EH (cell line): ENCODE measurements at places on chromosomes 12 and 14.

GRCh38 chr12:106113042-106113441, 25.7 kb downstream of the NUAK1 start:
- DNase-seq = peak; percentile 79

DNA sequence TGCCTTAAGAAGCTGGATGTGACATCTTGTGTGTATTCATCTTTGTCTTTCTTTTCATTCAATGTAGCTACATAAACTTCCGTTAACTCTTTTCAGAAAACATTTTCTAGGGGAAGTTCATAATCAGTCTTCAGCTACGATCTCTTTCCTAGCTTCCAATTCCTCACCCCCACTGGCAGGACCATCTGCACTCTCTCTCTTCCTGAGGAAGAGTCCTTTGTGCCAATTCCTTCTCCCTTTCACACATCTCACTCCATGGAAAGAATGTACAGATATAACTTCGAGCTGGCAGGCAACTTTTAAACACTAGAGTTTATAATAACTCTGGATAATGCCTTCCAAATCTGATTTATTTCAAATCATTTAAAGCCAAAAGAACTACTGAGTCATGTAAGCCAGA, 495.7 kb downstream of the GALC start:
- no peak for DNase-seq

- DNase-seq = no peak
These were observed 356.2 kb downstream of the SNAPC1 start for GRCh38 chr14:62118461-62118860.

GRCh38 chr12:40953076-40953475, 235.0 kb upstream of the PDZRN4 start:
- DNase-seq = no peak

GRCh38 chr12:22118238-22118790, 72.3 kb downstream of the CMAS start:
- DNase-seq = no peak

- no peak for DNase-seq
These were observed 29.1 kb downstream of the SLC39A9 start for GRCh38 chr14:69427596-69427995.

DNA sequence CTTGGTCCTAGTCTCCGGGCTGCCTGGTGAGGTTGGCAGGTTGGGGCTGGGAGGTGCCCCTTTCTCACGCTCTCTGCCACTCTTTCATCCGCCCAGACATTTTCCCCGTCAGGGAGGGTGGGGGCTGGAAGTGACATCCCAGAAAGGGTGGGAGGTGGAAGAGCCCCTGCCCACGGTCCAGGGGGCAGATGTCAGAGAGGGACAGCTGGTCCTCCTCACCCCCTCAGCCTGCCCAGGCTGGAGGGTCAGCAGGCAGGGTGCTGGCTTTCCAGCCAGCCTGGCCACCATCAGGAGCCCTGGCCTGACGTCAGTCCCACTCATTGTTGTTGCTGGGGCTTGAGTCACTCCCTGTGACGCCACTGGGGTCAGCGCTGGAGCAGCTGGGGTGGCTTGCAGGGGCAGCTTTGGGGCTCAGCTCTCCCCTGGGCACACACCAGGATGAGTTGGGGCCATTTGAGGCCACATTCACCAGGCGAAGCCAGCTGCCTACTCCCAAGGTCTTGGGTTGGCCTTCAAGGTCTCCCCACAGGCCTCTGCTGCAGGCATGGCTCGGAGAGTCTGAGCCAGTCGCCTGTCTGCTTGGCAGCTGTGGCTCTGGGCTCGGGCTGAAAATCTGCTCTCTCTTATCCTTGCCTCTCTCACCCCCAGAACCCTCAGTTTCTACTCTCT, 5.7 kb upstream of the ATG101 start:
- DNase-seq = peak; percentile 85

GRCh38 chr14:24701062-24701461, 67.1 kb upstream of the GZMB start:
- DNase-seq = no peak

- DNase-seq = no peak
These were observed 226.9 kb downstream of the LRRK2 start for GRCh38 chr12:40451661-40452060.

GRCh38 chr14:71060274-71060673, 153.0 kb downstream of the PCNX1 start:
- DNase-seq = peak; percentile 25

- no peak for DNase-seq
These were observed 35.2 kb downstream of the PIWIL1 start for GRCh38 chr12:130372936-130373335.

- DNase-seq = no peak
These were observed 108.7 kb upstream of the SLC38A4 start for GRCh38 chr12:46934374-46935111.

DNA sequence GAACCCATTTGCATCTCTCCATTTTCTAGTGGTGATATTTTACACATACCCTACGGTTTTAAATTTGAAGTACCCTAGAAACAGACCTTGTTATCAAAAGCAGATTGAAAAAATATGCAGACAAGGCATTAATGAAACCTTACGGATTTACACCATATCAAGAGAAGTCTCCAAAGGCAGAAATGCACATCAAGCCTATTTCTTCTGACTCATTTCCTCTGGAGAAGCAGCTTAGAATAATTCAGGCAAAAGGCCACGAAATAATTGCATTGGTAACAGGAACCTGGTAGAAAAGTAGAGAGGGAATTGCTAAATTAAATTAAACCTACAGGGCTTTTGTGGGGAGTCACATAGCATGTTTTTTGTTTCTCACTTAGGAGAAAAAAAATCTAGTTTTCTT, 34.7 kb downstream of the KICS2 start:
- DNase-seq = peak; percentile 82

DNA sequence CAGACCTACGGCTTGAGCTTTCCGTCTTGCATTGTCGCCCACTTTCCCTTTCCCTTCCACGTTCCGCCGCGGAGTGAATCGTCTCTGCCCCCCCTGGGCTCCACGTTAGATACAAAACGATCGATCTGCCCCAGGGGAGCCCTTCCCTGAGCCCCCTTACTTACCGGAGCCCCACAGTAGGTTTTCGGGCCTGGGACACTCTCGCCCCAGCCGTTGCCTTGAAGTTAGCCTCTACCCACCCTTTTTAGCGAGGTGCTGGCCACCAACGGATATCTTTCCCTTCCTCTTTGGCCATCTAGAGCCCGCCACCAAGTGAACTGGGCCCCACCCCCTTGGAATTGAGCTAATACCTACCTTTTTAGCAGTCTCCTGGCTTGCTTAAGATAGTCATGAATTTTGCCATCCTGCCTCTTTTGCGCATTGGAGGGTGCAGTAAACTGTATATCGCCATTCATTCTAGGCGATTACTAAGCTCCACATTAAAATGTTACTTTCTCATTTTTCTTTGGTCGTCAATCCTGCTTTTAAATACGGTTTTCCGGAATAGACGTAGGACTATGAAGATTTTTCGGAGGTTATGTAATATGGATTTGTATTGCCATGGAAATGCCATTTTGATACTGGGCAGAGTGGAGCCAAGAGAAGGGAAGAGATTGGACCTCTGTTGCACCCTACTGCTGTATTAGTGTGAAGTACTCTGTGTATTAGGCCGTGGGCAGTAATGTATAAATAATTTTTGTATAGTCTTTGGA, 764 bp downstream of the RBM25 start:
- DNase-seq = peak; percentile 50

GRCh38 chr12:55720894-55721444, 776 bp downstream of the RDH5 start:
- DNase-seq = peak; percentile 97

DNA sequence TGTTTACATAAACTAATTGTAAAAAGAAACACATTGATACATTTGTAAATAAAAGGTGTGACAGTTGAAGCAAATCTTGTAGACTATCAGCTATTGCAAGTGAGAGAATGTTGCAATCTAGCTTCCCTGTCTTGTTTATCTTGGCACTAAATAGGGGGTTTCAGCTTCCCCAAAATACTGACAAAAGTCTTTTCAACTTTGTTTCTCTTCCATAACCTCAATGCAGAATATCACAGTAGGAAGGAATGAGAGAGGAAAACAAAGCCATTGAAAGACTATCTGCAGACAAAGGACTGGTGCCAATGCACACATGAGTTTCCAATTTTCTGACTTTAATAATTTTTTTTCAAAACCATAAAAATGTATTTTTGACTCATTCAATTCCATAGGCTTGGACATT, 886.2 kb upstream of the MGAT4C start:
- no peak for DNase-seq

DNA sequence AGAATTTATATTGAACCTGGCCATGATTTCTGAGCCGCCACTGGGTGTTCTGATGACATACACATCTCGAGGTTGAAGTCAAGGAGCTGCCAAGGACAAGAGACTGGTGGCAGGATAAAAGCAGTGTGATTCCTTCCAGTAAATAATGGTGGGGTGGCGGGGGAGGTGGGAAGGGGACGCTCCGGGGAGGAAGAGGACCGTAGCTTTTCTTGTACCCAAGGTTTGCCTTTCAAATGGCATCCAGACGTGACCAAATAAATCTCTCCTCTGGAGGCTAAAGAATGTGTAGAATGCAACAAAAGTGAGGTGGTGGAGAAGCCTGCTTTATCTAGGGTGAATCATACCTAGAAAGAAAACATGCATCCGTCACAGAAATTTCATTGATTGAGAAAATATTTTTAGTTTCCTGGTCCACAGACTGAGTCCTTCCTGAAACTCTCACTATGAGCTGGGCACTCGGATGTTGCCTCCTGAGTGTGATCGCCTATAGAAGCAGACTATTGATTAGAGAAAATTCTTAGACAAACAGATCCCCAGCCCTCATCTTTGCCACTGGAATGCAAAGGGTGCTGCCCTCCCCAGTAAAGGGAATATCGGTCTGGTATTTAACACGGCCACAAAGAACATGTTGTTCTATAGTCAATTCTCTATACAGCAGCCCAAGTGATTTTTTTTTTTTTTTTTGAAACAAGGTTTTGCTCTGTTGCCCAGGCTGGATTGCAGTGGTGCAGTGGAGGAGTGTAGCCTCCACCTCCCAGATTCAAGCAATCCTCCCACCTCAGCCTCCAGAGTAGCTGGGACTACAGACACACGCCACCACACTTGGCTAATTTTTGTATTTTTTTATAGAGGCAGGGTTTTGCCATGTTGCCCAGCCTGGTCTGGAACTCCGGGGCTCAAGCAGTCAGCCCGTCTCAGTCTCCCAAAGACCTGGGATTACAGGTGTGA, 112.1 kb downstream of the DPF3 start:
- DNase-seq = peak; percentile 89

DNA sequence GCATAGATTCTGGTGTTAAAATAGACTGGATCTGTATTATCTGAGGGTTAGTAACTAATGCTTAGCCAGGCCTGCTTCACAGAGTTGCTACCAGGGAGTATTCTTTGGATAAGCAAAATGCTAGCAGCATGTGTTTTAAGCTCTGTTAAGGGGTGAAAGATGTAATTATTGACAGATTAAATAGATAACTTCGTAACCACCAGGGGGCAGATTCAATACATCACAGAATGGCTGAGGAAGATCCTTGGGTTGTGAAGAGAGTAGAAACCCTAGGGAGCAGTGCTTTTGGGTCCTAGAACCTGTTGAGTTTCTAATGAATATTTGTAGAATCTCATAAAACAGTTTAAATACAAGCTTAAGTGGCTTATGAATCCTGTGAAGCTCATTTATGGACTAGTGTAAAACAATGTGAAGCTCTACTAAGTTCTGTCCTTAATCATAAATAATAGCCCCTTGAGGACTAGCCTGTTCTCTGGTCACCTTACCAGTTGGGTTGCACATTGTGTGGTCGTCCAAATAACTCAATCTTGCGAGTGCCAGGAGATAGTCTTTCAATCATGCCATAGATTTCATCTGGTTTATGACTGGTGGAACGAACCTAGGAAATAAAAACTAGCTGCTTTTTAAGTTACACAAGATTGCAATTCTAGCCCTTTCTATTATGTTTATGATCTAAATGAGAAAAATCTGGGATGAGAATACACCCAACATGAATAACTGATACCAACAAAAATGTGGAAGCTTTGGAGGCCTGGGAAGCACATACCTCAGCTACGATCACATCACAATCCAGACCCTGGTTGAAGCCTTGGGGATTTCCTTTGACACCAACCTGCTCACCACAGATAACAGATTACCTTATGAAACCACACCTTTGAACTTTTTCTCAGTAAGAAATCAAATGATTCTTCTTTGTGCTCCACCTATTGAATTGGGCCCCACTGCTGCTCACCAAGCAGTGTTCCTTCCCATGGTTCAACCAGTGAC, 12.3 kb downstream of the METTL3 start:
- DNase-seq = peak; percentile 58

DNA sequence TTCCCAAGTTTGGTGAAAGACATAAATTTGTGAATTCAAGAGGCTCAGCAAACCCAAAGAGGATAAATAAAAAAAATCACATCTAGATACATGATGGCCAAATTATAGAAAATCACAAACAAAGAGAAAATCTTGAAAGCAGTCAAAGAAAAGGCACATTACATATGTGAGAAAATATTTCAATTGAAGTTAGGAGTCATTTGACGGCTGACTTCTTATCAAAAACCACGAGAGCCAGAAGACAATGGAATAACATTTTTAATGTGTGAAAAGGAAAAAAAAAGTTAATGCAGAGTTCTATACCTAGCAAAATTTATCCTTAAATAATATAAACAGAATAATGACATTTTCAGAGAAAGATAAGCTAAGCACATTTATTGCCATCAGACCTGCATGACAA, 307.0 kb downstream of the C12orf75 start:
- DNase-seq = no peak

GRCh38 chr12:96677363-96677762, 188.0 kb downstream of the CFAP54 start:
- DNase-seq = no peak

DNA sequence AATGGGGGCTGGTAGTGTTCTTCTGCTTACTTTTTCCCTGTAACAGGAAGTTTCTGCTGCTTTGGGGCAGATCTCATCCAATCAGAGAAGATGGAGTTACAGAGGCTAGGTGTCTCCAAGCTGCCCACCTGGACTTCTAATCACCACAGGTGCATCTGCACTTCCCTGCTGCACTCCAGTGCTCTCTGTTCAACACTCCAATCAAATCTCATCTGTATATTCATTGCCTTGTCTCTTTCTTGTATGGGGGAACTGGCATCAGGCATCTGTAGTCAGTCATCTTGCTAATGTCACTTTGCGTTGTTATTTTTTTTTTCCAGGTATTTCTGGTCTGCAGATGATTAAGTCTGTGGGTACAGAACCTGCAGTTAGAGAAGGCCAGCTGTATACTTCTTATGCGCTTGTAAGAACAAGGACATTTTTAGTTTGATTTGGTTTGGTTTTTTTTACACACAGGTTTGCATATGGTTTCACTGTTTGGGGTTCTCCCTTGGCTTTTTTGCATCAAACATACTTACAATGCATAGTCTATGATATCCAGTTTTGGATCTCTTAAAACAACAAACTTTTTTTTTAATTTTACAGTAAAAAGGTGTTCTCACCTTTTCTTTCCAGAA, 116.0 kb downstream of the METTL25 start:
- DNase-seq = no peak

GRCh38 chr14:22098435-22098834, 424.8 kb upstream of the OR4E1 start:
- no peak for DNase-seq

GRCh38 chr12:71426300-71427047, 13.1 kb upstream of the LGR5 start:
- peak; percentile 45 for DNase-seq

DNA sequence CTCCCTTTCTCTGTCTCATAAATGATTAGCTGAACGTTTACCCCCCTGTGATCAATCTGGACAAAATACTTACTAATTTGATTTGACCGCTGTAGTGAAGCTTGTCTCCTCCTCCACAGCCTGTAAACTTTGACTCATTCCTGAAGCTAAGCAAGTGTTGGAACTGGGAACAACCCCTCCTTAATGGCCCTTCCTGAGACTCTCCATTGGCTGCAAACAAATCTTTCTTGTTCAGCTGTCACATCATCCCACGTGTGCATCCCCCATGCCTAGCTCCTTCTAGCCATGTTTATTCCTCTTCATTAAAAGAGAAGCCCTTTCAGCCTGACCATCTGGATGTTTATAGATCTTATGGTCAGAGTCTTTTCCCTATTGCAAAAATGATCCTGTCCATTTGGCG, 281.2 kb downstream of the RGS6 start:
- DNase-seq = no peak
